ENCODE measurements at places on chromosomes 7 and 10.

DNA sequence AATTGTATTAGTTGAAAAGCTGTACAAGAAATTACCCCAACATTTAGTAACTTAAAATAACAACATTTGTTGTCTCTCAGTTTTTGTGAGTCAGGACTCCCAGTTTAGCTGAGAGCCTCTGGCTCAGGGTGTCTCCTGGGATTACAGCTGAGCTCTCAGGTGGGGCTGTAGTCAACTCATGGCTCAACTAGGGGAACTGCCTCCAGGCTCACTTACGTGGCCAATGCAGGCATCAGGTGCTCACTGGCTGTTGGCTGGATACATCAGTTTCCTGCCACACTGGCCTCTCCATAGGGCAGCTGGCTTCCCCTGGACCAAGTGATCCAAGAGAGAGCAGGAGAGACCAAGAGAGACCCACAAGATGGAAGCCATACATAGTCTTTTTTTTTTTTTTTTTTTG, 17.5 kb downstream of the CCNY start:
- DNase-seq, result no peak

- DNase-seq, result no peak
Observed at GRCh38 chr10:34731885-34732701, 83.0 kb downstream of the PARD3 start.

- DNase-seq, result no peak
Observed at GRCh38 chr7:94492601-94493000, 17.0 kb upstream of the CASD1 start.

DNA sequence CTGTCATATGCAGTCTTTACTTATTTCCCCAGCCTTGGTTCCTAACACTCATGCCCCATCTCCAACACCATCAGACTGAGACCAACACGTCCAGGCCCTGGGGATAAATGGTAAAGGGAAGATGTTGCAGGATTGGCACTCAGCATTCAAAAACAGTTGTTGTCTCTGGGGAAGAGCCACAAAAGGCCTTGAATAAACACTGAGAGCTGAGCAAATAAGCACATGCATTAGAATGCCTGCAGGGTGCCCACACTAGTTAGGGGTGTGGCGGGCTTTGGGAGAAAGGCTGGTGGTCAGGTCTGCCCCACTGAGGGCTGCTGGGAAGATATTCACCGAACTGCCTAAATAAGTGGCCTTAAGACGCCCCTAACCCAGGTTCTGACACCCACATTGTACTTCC, 391.0 kb downstream of the GFRA1 start:
- DNase-seq, result no peak

GRCh38 chr7:155998766-155999630, 186.7 kb upstream of the SHH start:
- no peak for DNase-seq

- DNase-seq, result no peak
Observed at GRCh38 chr7:155887174-155887525, 74.9 kb upstream of the SHH start.

DNA sequence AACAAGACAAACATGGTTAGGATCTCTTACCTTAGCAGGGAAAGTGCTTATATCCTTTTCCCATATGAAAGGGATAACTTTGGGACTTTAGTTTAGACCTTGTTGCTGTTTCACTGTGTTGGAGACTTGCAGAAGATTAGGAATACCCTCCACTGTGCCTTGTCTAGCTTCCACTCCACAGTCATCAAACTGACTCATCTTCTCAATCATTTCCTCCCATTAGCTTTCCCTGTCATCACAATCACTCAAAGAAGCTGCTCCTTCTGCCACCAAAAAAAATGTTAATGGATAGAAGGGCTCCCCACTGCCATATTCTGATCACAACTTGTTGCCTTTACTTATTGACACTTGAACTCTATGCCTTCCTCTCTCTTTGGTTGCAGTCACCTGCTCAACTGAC, 16.8 kb downstream of the GNG11 start:
- DNase-seq, result no peak

DNA sequence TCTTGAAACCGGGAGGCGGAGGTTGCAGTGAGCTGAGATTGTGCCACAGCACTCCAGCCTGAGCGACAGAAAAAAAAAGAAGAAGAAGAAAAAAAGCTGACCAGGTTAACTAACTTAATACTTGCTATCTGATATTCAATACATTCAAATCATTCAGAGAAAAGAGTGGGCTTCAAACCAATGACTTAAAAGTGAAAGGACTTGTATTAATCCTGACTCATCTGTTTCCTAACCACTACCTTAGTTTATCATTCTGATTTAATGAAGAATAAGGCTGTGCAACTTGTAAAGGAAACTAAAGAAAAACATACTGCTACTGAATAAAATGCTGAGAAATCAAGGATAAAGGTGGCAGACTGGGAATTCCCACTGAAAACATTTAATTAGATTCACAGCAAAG, 128.4 kb downstream of the NRBF2 start:
- no peak for DNase-seq

- DNase-seq, result no peak
Observed at GRCh38 chr7:139596626-139597025, 73.1 kb downstream of the CLEC2L start.

DNA sequence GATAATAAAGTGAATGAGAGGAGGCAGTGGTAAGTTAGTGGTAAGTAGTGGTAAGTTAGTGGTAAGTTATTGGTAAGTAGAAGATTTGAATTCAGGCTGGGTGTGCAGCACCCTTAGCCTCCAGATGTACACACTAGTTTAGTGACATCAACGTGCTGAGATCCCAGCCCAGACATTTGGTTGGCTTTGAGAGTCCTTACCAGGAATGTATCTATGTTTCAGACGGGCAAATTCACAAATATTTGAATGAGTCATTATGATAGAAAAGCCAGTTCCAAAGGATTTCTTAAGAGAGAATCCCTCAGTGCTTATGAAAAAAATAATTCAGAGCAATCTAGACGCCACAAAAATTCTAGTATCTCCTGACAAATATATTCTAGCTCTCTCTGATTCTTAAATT, 70.0 kb downstream of the ARL4A start:
- DNase-seq, result no peak

DNA sequence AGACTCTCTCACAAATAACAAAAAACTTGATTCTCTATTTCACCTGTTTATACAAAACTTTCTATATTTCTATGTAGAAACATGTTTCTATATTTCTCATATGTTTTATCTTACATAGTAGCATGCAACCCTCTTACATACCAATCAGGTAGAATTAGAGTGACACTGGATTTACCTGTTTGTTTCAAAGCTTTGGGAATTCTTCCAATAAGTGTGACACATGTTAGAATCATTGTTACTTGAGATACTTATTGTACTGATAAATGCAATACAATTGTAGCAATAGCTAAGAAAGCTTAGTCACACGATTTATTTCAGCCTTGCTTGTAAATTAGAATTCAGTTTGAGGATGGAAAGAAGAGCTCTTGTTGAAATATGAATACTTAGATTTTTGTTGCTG, 4.9 kb downstream of the HYAL4 start:
- DNase-seq, result no peak

GRCh38 chr7:50640779-50641178, 75.6 kb upstream of the DDC start:
- no peak for DNase-seq

DNA sequence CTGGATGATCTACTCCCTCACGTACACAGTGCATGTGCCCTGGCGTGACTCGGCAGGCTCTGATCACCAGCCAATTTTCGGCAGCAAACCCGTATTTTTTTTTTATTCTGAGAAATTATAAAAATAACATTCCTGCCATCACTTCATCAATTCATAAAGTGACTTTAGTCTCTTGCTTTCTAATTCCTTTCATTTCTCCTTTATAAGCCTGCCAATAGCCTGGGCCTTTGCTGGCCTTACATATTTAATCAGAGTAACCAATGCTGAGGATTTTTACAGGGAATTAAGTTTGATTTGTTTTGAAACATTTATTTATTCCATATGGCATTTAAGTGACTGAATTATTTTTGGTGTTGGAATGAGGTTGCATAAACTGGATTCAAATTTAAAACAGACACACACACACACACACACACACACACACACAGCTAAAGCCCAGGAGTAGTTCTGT, 140.8 kb downstream of the ETV1 start:
- no peak for DNase-seq

GRCh38 chr7:151981223-151981622, 25.0 kb downstream of the GALNTL5 start:
- no peak for DNase-seq

GRCh38 chr10:113872139-113873030, 17.9 kb downstream of the NHLRC2 start:
- DNase-seq, result no peak

DNA sequence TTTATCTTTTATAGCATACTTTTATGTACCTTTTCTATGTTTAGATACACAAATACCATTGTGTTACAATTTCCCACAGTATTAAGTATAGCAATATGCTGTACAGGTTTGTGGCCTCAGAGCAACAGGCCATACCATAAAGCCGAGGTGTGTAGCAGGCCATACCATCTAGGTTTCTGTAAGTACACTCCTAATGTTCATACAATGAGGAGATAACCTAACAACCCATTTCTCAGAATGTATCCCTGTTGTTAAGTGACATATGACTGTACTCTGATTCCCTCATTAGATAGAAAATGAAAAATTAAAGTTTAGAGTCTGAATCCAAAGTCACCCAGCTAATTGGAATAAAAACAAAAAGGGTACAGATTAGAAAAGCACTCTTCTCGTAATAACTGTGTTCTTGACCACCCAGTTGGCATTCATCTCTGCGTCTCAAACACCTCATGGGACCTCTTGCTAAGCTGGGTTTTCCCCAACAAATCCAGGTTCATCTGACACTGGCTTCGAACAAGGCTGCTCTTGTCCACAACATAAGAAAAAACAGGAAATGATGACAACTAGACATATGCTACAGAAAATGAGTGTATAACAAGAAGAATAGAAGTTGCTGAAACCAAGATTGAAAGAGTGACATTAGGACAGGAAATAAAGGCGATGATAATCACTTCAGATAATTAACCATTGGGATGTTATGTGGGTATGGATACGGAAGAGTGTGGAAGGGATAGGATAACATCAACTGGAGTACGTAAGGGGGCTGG, 1.4 kb downstream of the NDUFB8 start:
- peak; percentile 22 for DNase-seq

- no peak for DNase-seq
Observed at GRCh38 chr10:110873951-110874350, 2.2 kb downstream of the PDCD4 start.

DNA sequence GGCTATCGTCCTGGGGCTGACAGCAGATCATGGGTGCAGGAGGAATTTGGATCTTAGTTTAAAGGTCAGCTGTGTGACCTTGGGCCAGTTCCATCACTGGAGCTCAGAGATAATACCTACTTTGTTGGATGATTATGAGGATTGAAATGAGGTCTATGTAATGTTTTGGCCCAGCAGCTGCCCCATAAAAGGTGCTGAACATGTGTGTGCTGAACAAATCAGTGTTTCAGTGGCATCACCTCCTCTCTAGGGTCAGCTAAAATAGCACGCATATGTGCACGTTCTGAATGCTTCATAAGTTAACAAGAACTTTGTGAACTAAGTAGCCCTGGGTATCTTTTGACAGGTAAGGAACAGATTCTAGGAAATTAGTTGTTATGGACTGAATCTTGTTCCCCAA, 84.8 kb upstream of the LRRC18 start:
- no peak for DNase-seq

DNA sequence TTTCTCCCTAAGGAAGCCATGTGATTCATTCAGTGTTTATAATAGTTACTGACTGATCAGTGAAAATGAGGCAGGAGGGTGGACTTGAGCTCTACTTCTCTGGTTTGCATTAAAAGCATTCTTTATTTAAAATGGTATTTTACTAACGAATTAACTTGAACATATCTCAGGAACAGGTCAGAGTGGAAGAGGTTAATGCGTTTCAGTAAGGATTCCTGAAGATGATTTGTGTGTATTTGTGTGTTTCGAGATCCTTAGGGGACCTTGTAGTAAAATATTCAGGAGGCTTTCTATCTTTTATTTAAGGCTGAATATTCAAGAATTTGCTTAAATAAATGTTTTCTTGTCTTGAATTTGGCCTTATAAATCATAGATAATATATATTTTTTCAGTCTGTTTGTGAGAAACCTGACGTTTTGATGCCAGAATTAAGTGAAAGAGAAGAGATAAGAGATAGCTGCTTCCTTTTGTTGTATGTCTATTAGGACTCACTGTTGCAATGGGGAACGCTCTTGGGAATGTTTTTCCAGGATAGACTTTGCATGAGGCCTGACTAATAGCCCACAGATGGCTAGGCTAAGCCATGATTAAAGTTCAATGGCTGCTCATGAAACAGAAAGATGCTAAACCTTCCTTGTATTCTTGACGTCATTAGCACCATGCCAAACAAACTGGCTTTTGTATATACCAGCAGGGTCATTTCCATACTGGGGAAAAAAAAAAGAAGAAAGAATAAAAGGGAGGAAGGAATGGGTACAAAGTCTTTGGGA, 93.8 kb upstream of the MTPN start:
- DNase-seq, result no peak

GRCh38 chr7:44227911-44228310, 27.1 kb downstream of the YKT6 start:
- no peak for DNase-seq
